ENCODE measurements at places on chromosomes 5 and 9.

- no peak for DNase-seq
Measured at GRCh38 chr5:77285251-77285841, 74.9 kb downstream of the PDE8B start.

GRCh38 chr5:172771439-172772111 is 580 bp upstream of the DUSP1 start:
- no peak for DNase-seq

- DNase-seq, result no peak
Measured at GRCh38 chr9:83509402-83509801, 28.8 kb downstream of the FRMD3 start.

DNA sequence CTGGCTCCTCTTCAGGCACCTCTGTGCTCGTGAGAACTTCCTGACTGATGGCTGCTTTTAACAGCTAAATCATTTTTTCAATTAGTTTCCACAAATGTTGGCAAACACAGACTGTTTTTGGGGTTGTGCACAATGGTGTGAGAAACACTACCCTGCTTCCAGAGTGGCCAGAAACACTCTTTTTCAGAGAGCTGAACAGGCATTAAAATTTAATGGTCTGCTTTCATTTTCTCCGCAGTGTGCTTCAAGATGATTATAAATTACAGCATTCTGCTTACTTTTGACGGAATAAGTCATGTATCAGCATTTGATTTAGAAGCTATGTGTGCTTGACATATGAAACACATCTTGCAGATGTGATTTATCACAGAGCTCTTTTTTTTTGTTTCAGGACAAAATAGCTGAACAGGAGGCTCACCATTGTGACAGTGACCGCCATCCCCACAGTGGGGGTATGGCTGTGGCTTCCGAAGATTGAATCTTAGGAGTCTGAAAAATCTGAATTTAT is 454.5 kb upstream of the ZNF608 start:
- no peak for DNase-seq

Data from NCI-H2171 (cell line).